ENCODE measurements at places on chromosomes 12 and 14.

DNA sequence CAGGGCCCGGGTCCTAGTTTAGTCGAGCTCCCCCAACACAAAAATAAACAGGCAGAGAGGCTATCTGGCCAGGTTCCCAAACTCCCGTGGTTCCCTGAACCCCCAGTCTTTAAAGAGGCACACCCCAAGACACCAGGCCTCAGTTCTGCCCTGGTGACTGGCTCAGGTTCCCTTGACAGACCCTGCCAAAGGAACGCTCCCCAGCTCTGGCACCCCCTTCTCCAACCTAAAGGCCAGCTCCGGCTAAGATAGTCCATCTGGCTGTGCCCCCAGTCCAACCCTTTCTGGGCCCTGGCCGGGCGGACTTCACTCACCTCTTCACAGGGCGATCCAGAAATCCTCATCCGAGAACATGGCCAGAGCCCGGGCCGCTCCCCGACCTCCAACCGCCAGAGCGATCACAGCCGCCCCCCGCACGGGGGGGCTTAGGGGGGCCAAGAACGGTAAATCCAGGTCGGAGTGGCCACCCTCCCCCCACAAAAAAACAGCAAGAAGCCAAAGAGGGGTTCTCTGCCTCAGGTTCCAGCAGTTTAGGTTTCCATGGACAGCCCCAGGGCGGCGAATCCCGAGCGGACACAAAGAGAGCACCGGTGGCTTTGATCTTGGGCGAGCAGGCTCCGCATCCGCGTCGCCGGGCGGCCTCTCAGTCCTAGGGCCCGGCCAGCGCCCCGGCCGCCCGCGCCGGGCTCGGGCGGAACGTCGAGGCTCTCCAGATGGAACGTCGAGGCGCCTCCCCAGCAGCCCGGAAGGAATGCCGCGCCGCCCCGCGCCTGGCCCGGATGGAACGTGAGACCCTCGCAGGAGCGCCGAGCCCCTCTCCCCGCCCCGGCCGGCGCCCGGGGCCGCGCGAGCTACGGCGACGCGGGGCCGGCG, 1.1 kb downstream of the KMT2D start:
- peak; percentile 13 for DNase-seq

- no peak for DNase-seq
Measured at GRCh38 chr14:100765296-100765695, 38.6 kb downstream of the DLK1 start.

GRCh38 chr12:130079279-130079678, 83.0 kb upstream of the FZD10 start:
- DNase-seq: no peak

- DNase-seq: no peak
Measured at GRCh38 chr12:50820177-50820576, 22.5 kb upstream of the TMPRSS12 start.

- DNase-seq: no peak
Measured at GRCh38 chr12:7004840-7005239, 13.4 kb downstream of the LPCAT3 start.

DNA sequence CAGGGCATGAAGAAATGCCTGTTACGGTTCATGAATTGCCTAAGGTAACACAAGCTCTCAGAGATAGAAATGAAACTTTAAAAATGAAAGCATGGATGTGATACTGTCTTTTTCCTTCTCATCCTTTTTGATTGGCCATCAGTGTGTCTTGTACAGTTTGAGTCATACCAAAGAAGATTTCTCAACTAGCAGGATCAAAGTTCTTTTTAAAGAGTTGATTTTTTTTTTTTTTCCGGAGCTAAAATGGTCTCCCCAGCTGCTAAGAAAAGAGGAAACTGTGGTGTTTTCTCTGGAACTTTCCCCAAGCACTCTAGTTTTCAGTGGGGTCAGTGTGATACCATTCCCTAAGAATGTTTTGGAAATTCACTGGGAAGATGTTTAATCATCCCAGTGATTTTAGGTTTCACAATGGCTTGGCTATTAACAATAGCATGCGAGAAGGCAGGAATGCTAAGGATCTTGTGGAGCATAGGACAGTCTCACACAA, 105.0 kb downstream of the ETNK1 start:
- DNase-seq: no peak

- DNase-seq: no peak
Measured at GRCh38 chr14:90893510-90893909, 77.3 kb upstream of the TTC7B start.

GRCh38 chr14:56855891-56856461, 45.7 kb upstream of the OTX2 start:
- no peak for DNase-seq

GRCh38 chr14:104602315-104602932, 2.1 kb downstream of the TMEM179 start:
- DNase-seq: no peak

DNA sequence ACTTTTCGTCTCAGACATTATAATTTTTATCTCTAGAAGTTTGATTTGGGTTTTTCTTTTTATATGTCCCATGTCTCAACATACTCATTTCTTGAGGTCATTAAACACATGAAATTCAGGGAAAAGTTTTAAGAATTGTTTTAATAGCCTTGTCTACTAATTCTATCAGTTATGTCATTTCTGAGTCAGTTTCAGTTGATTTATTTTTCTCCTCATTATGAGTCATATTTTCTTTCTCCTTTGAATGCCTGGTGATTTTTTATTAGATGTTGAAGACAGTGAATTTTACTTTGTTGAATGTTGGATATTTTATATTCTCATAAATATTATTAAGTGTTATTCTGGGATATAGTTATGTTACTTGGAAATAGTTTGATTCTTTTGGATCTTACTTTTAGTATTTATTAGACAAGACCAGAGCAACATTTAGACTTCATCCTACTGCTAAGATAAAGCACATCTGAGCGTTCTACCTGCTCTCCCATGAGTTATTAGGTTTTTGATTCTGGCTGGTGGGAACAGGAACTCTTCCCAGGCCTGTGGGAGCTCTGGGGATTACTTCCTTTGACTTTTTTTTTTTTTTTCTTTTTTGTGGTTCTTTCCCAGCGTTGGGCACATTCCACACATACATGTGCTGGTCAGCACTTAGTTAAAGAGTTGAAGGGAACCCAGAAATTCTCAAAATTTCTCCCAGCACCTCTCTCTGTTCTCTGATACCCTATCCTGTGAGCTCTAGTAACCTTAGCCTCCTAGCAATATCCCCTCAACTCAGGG, 1157.7 kb downstream of the BCL11B start:
- no peak for DNase-seq

Data from stimulated activated CD4-positive, alpha-beta T cell treated with anti-CD3 and anti-CD28 coated beads, Interleukin-12 subunit alpha, Interleukin-12 subunit beta, amount 100 ng/mL, for 4 hours (primary cell).